ENCODE measurements at places on chromosomes 2 and 18.

GRCh38 chr18:40431071-40431985 lies 1523.7 kb upstream of the PIK3C3 start:
- no peak for DNase-seq

GRCh38 chr2:152658221-152658620 lies 59.0 kb downstream of the PRPF40A start:
- DNase-seq: no peak

DNA sequence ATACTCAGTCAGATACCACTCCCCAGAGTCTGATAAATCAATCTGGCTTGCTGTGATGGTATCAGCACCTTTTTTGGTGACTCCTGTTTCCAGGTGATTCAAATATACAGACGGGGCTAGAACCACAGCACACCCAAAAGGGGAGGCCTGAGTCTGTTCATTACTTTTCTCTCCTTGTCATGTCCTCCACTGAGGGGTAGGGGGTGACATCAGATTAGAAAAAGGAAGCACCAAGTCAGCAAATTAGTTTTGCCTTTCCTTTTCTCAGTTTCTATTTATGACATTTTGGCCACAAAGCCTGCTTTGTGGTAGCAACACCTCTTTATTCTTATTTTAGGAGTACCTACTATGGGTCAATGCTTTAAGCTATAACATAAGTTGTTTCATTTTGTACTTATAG lies 127.4 kb downstream of the CCDC102B start:
- DNase-seq: no peak

DNA sequence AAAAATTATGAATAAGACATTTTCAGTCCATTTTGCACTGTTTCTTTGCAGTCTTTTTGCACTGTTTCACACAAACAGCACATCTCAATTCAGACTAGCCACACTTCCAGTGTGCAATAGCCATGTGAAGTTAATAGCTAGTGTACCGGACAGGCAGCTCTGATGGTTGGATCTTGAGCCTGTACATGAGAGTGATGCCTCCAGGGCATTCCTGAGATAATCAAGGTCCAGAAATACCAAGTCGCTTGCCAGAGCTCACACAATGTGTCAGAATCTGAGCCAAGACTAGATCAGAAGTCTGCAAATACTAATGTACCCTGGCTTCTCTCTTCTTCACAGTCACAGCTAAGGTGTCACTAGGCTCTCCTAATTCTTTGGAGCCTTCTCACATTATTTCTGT lies 180.2 kb downstream of the OSR1 start:
- no peak for DNase-seq

DNA sequence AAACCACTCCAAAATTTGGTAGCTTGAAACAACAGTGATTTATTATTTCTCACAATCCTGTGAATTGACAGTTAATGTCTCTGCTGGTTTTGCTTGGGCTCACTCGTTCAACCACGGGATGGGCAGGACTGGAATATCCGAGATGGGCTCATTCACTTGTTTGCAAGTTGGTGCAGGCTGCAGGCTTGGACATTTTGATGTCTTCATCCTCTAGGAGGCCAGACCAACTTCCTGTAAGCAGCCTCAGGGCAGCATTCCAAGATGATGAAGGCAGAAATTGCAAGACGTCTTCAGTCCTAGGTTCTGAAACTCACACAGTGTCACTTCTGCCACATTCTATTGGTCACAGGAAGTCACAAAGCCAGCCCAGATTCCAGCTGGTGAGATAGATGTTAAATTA lies 47.1 kb downstream of the GPR39 start:
- DNase-seq: no peak

DNA sequence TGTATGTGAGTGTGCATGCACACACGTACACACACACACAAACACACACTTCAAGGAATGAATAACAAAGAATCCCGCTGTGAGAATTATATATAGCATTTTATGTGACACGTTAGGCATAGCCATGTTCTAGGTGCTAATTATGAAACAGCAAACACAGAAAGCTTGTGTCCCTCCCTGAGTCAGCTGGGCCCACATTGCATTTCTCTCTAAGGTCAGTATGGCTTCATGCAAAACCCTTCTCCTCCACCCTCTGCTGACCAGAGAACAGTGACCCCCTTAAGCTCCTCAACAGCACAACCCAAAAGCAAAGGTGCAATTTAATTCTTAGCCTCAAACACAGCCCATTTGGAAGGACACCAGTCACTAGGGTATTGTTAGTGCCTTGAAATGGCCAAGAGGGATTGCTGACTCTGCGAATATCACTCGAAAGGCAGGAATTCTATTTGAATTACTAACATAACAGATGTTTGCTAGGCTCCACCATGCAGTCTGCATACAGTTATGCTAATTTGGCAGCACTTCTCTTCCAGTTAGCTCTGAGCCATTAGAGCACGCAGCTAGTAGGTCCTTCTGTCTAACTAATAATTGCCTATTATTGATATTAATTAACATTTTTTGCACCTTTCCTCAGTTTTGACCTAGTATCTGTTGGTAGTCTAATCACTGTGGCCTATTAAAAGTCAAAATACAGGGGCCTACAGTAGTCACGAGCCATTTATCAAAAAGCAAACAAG lies 149.0 kb downstream of the LNPK start:
- DNase-seq: no peak

DNA sequence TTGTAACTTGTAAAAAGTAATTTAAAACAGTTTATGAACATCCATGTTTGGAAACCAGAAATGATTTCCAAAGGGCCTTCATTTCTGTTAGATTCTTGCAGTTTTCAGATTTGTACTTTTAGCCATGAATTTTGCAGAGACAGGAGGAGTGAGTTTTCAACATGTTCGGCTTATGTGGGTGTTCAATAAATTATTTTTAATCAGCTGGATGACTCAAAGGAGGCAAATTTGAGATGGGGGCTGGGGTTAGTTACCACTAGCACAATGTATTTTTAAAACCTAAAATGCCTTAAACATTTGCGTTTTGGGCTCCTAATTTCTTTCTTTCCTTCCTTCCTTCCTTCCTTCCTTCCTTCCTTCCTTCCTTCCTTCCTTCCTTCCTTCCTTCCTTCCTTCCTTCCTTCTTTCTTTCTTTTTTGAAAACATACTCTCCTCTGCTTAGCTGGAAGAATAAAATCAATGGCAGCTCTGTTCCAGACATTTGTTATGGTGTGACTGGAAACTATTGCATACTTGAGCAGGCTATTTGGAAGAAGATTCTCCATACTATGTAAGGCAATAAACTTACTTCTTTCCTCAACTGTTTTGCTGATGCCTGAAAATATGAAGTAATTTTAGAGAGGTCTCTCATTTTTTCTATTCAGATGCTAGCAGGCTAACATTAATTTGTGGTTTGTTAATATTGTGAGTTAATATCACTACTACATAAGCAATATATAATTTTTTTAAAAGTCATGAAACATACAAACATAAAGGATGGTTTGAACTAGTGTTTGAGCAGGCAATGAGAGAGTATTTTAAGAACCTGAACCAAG lies 394.4 kb downstream of the NYAP2 start:
- DNase-seq: no peak

GRCh38 chr2:39144416-39144815 lies 23.6 kb upstream of the SOS1 start:
- DNase-seq: no peak

- DNase-seq: no peak
Measured at GRCh38 chr18:63078471-63078870, 241.1 kb downstream of the BCL2 start.

GRCh38 chr2:45935791-45936622 lies 284.5 kb downstream of the PRKCE start:
- DNase-seq: peak; percentile 95

DNA sequence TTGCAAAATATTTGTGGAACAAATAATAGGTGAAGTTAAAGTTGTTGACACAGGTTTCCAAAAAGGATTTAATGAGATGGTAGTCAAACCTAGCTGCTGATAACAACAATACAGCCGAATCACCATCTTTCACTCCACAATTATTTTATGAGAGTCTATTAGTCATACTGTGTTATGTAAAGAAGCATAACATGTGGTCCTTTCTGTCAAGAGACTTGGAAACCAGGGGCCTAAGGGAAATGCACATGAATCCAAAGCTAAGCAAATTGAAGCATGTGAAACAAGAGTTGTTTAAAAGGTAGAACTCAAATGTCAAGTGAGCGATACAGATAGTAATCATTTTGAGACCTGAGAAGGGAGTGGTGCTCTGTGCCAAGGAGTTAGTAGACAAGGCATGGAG lies 16.0 kb downstream of the CD28 start:
- no peak for DNase-seq

DNA sequence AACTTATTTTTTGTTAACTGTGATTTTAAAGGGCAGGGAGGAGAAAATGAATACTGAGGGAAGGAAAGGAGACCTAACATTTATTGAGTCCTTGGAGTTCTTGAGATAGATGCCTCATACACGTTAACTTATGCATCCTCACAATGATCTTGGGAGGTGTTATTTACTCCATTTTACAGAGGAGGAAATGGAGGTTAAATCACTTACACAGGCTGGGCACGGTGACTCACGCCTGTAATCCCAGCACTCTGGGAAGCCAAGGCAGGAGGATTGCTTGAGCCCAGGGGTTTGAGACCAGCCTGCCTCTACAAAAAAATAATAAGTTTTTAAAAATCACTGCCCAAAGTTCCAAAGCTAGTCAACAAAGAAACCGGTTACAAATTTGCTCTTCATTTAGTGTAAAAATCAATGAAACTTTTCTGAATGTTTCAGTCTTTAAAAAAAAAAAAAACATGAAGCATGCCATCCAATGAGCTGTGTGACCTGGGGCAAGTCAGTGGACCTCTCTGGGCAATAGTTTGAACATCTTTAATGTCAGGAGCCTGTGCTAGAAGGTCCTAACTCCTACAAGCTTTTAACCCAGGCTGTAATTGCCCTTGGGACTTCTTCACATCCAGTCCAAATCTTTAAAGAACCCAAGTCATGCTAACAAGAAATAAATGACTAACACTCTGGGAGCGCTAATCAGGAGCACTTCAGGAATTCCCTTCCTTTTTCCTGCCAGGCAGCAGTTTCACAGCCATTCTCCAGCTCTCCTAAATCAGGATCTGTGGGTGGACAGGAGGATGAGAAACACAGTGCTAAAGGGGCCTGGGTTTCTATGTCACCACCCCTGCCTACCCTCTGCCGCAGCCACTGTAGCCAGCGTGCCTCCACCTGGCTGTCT lies 176.4 kb downstream of the TMEM247 start:
- no peak for DNase-seq

Data from hematopoietic multipotent progenitor cell treated with erythropoietin and hydrocortisone succinate and interleukin-3 and kit ligand, for 8 days (in vitro differentiated cells).